ENCODE measurements at places on chromosomes 1 and 21.

DNA sequence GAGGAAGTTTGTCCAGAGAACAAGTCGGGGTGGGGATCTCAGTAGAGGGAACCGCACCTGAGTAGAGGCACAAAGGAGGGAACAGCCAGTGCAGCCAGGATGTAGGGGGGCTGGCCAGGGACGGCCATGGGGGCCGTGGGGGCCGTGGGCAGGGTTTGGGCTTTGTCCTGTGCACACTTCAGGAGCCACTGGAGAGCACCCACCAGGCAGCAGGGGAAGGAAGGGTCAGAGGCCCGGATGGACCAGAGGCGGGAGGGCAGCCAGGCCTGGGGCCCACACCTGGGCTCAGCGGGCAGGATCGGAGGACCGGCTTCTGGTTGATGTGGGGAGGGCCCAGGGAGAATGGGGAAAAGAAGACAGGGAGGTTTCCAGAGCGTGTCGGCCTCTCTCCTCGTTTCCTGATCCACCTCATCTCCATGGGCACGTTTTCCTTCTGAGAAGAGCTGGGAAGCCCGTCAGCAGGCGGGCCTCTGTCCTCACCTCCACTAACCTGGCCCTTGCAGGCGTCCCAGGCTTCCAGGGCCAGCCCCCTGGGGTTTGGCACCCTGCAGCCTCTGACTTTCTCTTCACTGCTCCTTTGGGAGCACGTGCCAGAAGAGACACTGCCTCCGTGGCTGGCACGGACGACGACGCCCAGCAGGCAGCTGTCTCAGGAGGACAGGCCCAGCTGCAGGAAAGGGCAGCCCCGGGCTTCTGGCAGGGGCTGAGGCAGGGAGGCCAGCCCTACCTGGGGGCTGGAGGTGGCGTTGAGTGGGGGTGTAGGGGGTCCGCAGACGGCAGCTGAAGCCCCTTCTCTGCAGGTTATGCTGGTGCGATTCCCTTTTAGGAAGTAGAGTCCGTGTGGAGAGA lies 16.8 kb upstream of the PDXK start:
- DNase-seq: no peak

DNA sequence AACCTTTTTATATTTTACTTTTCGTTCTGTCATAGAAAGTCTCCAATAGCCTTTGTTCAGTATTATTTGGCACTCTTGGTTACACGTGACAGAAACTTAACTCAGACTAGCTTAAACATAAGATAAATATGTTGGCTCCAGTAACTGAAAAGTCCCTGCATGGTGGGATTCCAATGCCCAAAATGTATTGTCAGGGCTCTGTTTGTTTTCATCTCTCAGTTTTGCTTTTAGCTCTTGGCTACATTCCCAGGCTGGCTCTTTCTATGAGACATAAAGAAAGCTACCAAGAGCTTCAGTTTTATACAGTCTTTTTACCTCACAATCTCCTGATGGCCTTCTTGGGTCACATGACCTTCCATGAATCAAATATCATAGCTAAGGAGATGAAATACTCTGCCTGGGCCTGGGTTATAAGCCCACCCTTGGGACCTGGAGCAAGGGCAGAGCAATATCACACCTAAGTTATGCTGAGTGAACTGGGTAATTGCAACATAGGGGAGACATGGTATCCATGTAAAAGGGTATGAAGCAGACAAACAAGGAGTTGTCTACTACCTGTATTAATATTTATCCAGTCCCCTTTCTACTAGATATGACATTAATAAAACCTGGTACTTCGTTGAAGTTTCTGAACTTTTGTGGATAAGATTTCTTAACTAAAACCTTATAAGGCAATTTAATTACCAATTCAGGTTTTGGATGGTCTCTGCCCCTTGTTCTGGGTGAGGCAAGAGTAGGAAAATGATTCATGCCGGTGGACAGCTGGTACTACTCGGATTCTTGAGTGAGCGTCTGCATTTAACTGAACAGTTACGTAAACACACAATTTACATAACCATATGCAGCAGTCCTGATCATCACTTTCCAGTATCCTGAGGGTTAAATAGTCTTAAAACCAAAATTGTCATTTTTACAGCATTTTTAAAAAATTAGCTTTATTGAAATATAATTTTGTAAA lies 442.3 kb downstream of the GPATCH2 start:
- no peak for DNase-seq

GRCh38 chr1:232568906-232569553 lies 60.9 kb downstream of the SIPA1L2 start:
- no peak for DNase-seq

DNA sequence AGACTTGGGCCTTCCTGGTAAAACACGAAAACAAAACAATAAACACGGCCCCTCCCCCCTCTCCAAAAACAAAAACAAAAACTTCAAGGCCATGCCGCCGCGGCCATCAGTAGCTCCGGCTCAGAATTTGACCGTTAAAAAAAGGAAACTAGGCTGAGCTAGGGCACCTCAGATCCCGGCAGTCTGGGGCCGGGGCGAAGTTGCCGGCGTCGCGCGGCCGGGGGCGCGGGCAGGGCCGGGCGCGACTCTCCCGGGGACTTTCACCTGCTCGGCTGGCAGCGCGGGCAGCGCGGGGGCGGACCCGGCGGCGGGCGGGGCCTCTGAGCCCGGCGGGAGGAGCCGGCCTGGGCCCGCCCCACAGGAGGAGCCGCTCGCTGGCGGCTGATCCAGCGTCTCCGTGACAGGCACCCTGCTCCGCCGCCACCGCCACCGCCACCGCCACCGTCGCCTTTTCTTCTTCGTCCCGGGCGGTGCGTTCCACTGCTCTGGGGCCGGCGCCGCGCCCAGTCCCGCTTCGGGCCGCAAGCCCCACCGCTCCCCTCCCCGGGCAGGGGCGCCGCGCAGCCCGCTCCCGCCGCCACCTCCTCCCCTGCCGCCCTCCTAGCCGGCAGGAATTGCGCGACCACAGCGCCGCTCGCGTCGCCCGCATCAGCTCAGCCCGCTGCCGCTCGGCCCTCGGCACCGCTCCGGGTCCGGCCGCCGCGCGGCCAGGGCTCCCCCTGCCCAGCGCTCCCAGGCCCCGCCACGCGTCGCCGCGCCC lies at the start of gene NOS1AP:
Gene NOS1AP, plus strand, starts transcription at position 358 of the 760 bp plus-strand sequence. CDS start 487 bp downstream, outside the sequence.
- DNase-seq: peak; percentile 68

- no peak for DNase-seq
Measured at GRCh38 chr21:37032293-37032692, 25.8 kb downstream of the RIPPLY3 start.

DNA sequence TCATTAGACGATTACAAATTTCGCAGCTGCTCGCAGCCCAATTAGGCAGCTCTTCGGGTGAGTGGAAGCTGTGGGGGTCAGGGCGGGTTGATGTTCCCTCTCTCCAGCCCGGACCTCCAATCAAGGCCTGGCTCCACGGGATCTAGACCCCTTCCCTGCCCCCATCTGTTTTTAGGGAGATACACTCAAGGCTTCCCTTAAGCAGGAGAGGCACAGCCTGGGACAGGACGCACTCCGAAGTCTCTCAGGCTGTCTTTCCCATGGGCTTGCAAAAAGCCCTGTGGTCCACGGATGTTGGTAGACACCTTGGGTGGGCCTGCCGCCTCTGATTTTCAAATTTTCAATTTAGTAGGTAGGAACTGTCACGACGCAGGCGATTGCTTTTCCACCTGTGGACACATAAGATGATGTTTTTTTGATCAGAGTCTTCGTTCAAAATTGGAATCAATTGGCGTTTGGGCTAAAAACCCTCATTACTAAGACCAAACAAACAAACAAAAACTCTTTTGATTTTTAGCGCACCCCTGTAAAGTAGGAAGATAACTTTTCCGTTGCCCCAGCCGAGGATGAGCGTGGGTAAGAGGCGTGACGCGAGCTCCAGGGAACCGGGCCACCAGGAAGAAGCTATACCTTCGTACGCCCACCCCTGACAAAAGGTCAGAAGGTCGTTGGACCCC lies 2.5 kb upstream of the LHX8 start:
- DNase-seq: no peak

DNA sequence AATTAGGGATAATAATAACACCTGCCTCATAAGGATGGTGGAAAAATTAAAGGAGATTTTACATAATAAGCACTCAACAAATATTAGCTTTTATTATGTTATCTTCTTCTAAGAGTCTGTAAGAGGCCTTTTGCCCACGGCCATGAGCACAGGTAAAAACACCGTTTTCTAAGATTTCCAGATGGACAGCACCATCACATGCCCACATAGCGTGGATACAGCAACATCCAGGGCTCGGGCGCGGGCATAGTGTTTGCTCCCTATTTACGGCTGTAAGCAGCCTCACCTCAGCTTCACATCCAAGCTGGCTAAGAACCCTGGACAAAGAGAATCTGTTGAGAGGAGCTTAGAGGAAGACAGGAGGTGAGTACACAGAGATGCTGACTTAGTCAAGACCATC lies 216.4 kb upstream of the IRF2BP2 start:
- no peak for DNase-seq

GRCh38 chr1:28313702-28314546 lies 14.9 kb upstream of the MED18 start:
- DNase-seq: no peak

DNA sequence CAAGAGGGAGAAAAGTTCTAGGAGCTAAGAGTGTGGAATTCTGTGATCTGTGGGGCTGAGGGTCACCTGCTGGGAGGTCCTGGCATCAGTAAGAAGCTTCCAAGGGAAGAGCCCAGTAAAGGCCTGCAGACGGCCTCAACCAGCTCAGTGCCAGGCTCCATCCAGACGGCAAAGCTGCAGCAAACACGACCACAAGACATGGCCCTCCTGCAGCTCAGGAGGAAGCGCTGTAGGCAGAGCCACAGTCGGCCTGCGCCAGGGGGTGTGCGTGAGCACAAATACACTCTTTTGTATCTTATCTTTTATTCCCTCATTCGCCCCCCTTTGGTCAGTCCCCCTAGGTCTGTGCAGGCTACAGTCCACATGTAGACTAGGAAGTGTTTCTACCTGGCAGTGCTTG lies 13.4 kb downstream of the C1orf174 start:
- no peak for DNase-seq

DNA sequence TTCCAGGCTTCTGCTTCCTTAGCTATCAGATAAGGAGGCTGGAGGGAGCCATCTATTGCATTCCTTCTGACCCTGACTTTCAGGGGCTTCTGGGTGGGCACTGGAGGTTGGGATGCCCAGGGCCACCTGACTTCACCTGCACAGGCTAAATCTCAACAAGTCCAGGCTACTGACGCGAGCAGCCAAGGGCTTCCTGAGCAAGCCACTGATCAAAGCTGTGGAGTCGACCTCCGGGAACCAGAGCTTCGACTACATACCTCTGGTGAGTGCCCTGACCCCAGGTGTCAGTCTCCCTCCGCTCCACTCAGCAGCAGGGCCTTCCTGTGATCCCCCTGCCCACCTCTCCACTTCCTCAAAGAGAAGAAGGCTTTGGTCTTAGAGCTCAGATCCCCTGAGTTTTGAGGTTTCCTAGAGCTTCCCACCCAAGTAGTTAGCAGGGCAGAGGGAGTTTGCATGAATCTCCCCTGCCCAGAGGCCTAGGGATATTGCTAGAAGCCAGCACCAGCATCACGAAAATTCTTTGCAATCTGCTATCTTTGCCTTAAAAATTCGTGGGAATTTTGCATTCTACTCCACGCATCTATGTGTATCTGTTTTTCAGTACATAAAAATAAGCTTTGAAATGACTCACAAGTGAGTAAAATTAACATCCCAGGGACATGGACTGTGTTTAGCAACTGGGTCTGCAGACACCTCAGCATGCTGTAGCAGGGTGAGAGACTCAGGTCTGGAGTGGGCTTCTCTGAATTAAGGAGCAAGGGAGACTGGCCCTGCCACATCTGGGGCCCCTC lies 61.4 kb downstream of the VWA5B1 start:
- no peak for DNase-seq

DNA sequence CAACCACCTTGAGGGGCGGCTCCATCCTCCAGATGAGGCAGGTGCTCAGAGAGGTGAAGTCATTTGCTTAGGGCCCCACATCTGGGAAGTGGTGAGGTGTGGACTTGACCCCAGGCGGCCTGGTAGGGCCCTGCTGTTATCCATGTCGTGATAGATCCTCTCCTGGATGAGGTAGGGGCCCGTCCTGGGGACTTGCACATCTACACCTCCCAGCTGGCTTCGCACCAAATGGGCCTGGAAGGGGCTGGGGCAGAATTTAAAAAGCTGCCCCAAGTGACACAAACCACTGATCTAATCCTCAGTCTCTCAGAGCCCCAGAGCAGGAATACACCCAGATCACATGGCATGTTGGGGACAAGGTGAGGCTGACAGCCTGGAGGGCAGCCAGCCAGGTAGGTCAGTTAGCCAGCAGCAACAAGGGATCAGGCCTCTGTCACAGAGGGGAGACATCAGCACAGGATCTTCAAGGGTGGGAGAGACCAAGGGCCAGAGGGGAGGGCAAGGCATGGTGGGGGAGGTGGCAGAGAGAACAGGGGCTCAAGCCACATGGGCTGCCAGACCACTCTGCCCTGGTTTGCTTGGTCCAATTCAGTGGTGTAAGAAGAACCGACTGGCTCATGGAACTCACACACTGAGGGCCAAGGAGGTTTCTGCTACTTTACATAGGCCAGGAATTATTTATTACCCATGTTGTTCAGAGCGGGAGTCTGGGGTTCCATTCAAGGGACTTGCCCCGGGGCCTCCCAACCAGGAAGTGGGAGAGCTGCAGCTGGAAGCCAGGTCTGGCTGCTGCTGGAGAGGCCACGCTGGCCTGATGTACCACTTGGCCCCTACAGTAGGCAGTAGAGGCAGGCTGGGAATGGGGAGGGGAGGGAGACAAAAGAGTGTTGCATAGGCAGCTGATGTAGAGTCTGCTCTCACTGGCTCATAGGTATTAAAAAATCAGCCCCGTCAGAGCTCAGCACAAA lies 12.1 kb downstream of the LRP8 start:
- no peak for DNase-seq

DNA sequence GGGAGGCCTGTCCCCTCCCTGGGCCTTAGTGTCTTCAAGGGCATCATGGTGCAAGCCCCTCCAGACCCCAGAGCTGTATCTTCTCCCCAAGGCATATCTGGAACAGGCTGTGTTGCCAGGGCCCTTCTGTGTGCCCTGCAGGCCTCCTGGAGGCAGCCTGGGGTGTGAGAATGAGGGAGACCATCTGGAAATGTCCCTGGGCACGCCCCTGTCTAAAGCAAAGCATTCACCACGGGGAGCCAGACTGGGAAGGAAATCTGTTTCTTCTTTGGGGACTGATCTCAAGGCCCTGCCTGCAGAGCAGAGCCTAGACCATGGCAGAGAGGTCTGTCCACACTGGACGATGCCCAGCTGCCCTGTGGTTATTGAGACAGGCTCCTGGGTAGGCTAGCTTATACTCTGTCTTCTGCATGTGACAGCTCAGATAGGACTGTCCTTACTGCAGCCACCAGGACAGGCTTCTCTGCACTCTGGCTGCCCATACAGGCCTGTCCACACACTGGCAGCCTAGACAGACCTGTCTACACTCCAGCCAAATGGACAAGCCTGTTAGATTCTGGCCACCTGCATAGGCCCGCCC lies 24.6 kb downstream of the PODN start:
- DNase-seq: no peak

GRCh38 chr1:117051224-117052064 lies 8.7 kb upstream of the TTF2 start:
- no peak for DNase-seq

Data from NCI-H1048 (cell line).